ENCODE measurements at places on chromosomes 1 and 21.

- DNase-seq: no peak
These were observed 68.7 kb upstream of the FAM3B start for GRCh38 chr21:41247561-41248545.

GRCh38 chr1:50959303-50959912 lies 659 bp downstream of the FAF1 start:
- no peak for DNase-seq

- no peak for DNase-seq
These were observed 527.7 kb upstream of the TMPRSS15 start for GRCh38 chr21:18931237-18931636.

- peak; percentile 33 for DNase-seq
These were observed 16.1 kb downstream of the EBNA1BP2 start for GRCh38 chr1:43156026-43156425.

GRCh38 chr1:224670506-224670905 lies 54.4 kb downstream of the CNIH3 start:
- DNase-seq: no peak

GRCh38 chr1:21335088-21335691 lies 44.9 kb upstream of the ECE1 start:
- no peak for DNase-seq

DNA sequence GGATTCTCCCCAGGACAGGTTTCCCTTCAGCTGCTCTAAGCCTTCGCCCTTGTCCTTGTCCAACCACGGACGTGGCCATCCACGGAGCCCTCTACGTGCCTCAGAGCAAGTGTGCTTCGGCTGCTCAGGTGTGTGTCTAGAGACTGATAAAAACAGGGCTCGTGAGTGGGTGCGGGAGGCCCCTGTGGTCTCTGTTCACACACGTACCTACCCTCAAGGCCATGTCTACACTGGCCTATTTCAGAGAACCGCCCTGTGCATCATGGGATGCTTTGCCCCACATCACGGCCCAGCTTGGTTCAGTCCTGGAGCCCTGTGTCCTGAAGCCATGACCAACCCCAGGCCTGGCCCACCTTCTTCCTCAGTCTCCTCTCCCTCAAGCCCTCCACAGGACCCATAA lies 24.6 kb upstream of the RUNX3 start:
- DNase-seq: no peak

DNA sequence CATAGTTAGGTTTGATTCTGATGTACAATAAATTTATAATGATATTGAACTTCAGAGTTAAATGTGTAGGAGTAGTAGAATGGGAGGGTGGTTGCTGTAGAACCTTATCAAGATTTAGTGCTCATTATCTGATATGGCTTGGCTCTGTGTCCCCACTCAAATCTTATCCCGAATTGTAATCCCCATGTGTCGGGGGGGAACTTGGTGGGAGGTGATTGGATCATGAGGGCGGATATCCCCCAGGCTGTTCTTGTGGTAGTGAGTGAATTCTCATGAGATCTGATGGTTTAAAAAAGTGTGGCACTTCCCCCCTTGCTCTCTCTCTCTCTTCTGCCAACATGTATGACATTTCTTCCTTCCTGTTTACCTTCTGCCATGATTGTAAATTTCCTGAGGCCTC lies 265.5 kb downstream of the GRIK1 start:
- DNase-seq: no peak

GRCh38 chr1:202565890-202566602 lies 144.2 kb downstream of the SYT2 start:
- DNase-seq: no peak

DNA sequence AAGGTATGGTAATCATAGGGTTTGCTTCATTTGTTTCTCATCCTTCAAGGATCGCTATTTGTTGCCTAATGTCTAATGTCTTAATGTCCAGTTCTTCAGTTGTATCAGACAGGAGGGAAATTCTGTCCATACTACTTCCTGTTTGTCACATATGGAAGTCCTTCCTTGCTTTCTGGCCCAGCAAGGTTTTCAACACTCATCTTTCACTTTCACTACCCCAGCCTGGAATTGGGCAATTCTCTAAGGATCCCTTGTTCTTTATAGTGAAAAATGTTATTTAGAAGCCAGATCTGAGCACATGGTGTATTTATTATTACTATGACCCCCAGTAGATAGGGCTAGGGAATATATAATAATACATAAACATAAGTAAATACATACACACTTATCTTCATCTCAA lies 50.6 kb upstream of the SLC35A3 start:
- DNase-seq: no peak

GRCh38 chr1:228182296-228183030 lies 16.9 kb downstream of the IBA57 start:
- DNase-seq: peak; percentile 65

DNA sequence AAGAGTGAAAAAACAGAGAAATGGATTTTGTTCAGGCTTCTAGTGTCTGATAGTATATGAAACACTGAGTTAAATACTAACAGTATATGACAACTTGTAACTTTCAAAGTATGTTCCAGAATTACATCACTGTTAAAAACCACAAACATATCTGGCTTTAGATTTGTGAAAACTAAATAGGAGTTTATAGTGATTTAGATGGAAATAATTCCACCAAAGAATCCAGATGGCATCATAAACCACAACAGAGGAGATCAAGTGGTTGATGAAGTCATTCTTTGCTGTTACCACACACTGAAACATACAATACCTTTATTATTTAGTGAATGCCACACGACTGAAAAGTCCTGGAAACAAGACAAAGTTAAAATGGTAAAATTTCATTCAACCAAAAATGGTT lies 37.2 kb downstream of the ALG14 start:
- DNase-seq: no peak

DNA sequence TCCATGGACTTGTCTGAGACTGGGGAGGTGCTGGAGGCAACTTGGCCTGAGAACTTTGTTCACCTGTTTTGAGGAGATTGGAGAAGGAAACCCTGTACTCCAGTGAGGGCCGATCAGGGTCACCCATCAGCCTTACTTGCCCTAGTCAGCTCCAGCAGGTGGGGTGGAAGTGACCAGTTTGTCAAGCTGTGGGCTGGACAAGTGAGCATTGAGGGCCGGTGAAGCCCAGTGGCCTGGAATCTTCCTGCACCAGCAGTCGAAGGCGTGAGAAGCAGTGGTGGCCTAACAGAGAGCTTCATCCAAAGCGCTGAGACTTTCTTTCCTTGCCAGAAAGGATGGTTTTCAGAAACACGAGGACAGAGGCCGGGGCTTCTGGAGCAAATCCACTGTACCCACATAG lies 9.6 kb downstream of the SLC37A1 start:
- DNase-seq: peak; percentile 60

Measured in mesenteric fat pad (tissue), 1 donor.